ENCODE measurements at places on chromosomes 3 and 15. TPM values are rescaled to one million over a fixed set of nuclear protein-coding genes. Genes with fewer than 3 reads are reported as not detected.

The BOC gene
- 6.4 TPM for total RNA-seq

The MYL3 gene
- total RNA-seq: not detected

The CFAP91 gene
- total RNA-seq: 0.29 TPM

The CCR5 gene
- total RNA-seq: not detected

The CADPS gene
- not detected for total RNA-seq

The KY gene
- total RNA-seq: 0.07 TPM

The PPP1R14D gene
- not detected for total RNA-seq

The MYRIP gene
- not detected for total RNA-seq

The NAALADL2 gene
- not detected for total RNA-seq

The CDHR4 gene
- total RNA-seq: 0.23 TPM

The CD96 gene
- total RNA-seq: not detected

The GOLGA6L7 gene
- not detected for total RNA-seq
